ENCODE measurements at places on chromosomes 16 and 17. TPM values are rescaled to one million over a fixed set of nuclear protein-coding genes. Genes with fewer than 3 reads are reported as not detected.

DNA sequence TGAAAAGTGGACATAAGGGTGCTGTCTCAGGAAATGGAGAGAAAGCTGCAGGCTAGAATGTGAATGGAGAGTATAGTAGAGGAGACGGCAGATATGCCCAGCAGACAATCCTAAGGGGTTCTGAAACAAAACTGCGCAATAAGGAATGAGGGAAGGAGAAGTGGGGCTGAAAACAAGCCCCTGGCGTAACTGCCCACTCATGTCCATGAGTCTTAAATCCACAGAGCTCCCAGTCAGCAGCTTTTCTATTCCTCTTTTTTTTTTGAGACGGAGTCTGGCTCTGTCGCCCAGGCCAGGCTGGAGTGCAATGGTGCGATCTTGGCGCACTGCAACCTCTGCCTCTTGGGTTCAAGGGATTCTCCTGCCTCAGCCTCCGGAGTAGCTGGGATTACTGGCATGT lies 5.9 kb downstream of the STRADA start:
- DNase-seq, result no peak

GRCh38 chr16:69482410-69482991 lies 58.1 kb downstream of the CYB5B start:
- no peak for DNase-seq

- no peak for DNase-seq
Measured at GRCh38 chr17:53141731-53142130, 681.0 kb upstream of the KIF2B start.

GRCh38 chr17:74001145-74001544 lies 202.3 kb upstream of the RPL38 start:
- no peak for DNase-seq

DNA sequence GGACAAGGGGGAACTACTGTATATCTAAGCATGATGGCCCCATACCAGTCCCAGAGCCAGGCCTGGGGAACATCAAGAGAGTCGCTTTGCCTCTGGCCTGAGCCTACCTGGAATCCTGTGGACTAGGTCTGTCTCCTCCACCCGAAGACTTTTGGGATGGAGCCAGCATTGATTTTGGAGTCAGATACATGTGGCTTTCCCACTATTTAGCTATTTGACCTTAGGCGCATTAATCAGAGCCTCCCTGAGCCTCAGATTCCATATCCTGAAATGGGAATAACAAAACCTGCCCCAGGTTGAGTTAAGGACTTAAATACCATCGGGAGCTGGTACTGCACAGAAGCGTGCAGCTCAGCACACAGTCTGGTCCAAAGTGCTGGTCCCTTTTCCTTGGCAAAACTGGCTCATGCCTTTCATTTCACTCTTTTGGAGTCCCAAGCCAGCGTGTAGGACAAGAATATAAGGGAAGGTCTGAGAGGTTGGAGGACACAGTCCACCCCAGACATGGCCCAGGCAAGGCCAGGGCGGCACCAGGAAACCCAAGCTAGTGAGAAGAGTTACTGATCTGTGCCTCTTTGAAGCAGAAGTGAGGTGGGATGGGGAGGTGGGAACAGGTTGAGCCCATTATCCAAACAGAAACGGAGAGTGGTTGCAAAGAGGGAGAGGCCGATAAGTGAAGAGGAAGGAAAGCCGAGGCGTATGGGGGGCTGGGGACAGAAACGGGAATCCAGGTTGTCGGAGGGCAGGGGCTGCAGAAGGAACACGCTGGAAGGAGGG lies 986 bp downstream of the FA2H start:
- no peak for DNase-seq

DNA sequence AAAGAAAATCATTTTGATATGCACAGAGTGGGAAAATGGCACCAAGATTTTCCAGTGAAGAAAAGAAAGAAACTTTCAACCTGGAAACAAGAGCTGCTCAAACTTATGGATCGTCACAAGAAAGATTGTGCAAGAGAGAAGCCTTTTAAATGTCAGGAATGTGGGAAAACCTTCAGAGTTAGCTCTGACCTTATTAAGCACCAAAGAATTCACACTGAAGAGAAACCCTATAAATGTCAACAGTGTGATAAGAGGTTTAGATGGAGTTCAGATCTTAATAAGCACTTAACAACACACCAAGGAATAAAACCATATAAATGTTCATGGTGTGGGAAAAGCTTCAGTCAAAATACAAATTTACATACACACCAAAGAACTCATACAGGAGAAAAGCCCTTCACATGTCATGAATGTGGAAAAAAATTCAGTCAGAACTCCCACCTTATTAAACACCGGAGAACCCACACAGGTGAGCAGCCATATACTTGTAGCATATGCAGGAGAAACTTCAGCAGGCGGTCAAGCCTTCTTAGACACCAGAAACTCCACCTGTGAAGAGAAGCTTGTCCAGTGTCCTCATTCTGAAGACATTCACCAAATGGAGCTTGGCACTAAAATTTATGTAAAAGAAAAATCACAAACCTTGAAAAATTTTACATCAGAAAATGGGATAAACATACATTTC lies 12.2 kb downstream of the ZNF75A start:
- no peak for DNase-seq

DNA sequence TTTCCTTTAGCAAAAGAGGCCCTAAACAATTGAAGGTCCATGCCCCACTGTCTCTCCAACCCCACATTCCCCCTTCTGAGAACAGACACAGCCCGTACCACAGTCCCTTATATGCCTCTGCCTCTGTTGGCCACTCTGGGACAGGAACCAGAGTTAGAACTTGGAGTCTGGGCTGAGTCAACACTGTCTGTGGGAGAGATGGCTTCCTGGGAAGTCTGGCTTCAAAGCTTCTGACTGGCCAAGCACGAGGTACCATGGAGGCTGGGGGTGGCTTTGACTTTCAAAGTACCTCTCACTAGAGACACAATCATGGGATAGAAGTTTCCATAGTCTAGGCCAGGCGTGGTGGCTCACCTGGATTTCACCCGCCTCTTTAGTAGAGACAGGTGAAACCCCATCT lies 14.9 kb upstream of the SPOP start:
- DNase-seq, result no peak

DNA sequence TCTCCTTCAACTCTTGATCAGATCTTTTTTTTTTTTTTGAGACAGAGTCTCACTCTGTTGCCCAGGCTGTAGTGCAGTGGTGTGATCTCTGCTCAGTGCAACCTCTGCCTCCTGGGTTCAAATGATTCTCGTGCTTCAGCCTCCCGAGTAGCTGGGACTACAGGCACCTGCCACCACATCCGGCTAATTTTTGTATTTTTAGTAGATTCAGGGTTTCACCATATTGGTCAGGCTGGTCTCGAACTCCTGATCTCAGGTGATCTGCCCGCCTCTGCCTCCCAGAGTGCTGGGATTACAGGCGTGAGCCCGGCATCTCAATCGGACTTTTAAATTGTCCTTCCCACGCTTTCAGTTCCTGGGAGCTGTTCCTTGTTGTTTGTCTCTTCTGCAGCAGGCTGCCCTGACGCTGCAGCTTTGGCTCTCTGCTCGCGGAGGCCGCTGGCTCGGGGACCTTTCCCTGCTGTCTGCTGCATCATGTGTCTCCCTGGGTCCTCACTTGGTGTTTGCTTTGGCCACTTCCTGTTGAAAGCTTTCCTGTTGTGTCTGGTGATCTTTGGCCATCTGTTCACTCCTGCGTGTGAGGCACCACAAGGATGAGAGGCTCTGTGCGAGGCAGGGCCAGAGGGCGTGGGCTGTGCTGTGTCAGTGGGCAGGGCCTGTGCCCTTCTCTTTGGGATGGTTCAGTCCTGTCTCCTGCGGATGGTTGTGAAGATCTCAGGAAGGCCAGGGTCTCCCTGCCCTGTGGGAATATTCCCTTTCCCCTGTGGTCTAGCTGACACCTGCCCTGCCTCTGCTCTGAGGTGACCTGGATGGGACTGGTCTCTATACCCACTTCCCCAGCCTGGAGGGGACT lies 18.4 kb upstream of the CAPN15 start:
- no peak for DNase-seq

- no peak for DNase-seq
Measured at GRCh38 chr17:74305865-74306654, 20.0 kb upstream of the KIF19 start.

- no peak for DNase-seq
Measured at GRCh38 chr16:56400458-56400857, 24.9 kb downstream of the AMFR start.

DNA sequence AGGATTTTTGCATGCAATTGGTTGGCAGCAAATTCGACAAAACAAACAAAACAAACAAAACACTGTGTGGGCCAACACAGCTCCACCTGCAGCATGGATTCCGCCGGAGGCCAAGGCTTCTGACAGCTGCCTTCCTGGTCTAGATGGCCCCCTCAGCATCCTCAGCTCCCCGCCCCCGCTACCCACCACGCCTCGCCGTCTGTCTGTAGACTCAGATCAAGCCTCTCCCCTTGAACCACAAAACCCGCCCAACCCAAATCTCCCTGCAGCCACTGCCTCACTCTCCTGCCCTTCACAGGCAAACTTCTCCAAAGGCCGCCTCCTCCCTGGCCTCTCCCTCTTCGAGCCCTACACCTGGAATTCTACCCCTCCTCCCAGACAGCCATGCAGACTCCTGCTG lies 57.9 kb downstream of the RTN4RL1 start:
- DNase-seq, result no peak

GRCh38 chr17:66177048-66177447 lies 14.9 kb downstream of the CEP112 start:
- DNase-seq, result no peak

DNA sequence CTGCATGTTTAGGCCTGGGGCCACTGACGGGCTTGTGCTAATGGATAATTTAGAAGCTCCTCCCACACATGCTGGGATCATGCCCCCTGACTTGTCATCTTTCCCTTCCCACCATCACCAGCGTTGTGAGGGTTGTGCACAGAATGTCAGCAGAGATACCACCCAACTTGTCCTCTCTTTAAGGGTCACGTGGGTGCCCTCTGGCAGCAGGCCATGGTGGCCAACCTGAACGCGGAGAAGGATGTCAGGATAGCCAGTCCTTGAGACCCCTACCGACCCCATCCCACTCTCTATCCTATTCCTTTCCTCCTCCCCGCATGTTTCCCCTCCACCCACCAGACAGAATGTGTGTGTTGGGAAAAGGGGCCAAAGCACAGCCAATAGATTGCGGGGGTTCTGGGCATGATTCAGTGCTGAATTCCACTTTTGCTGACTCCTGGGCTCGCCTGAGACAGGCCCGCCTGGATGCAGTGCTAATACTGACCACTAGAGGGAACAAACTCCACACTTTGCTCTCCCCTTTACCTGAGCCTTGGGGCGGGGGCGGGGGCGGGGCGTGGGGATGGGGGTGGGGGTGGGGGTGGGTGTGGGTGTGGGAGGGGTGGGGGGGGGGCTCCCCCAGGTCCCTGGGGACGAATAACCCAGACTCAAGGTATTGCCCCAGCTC lies at the start of gene GH2:
TSS of gene GH2 (minus strand) at position 10 of the 667 bp plus-strand sequence. CDS start 143 bp downstream, outside the sequence.
- peak; percentile 79 for DNase-seq

GRCh38 chr16:81531419-81531821 lies 86.8 kb downstream of the CMIP start:
- no peak for DNase-seq

DNA sequence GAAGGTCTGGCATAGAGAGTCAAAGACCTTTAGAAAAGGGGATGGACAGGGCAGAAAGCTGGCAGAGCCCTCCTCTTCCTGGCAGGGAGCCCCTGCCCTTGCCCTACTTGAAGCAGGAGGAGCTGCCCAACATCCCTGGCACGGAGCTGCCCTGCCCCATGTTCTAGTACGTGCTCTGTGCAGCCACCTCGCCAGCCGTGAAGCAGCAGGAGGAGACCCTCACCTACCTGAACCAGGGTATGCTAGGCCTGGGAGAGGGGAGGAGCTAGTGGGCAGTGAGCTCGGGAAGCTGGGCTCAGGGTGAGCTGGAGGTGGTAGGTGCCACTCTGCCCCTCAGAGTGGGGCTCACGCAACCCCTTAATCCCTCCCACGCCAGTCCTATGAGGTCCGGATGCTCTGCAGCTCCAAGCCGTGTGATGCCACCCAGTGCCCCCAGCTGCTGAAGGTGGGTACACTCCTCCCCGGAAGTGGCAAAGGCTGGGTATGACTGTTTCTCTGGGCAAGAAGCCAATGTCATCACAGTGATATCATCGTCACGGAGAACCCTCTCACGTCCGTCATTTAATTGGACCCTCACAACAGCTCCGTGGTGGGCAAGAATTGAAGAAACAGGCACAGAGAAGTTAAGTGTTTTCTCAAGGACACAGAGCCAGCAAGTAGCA lies 12.7 kb upstream of the STAC2 start:
- DNase-seq, result peak; percentile 83

DNA sequence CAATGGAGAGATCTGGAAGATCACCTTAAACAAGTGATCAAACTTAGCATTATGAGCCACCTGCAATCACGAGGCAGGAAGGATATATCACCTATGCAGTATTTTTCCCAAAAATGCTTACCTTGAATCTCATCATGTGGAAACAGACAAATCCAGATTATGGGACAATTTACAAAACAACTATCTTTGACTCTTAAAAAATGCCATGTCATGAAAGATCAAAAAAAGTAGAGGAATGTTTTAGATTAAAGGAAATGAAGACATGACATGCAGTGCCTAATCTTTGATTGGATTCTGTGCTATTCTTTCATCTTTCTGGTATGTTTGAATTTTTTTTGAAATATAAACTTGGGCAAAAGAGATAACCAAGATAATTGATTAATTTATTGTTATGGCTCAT lies 95.9 kb downstream of the KPNA2 start:
- DNase-seq, result no peak

- DNase-seq, result no peak
Measured at GRCh38 chr17:62112229-62112628, 47.2 kb upstream of the MED13 start.

- peak; percentile 30 for DNase-seq
Measured at GRCh38 chr16:85612191-85612800, 826 bp upstream of the GSE1 start.

- DNase-seq, result no peak
Measured at GRCh38 chr16:72910875-72911274, 137.1 kb downstream of the ZFHX3 start.

DNA sequence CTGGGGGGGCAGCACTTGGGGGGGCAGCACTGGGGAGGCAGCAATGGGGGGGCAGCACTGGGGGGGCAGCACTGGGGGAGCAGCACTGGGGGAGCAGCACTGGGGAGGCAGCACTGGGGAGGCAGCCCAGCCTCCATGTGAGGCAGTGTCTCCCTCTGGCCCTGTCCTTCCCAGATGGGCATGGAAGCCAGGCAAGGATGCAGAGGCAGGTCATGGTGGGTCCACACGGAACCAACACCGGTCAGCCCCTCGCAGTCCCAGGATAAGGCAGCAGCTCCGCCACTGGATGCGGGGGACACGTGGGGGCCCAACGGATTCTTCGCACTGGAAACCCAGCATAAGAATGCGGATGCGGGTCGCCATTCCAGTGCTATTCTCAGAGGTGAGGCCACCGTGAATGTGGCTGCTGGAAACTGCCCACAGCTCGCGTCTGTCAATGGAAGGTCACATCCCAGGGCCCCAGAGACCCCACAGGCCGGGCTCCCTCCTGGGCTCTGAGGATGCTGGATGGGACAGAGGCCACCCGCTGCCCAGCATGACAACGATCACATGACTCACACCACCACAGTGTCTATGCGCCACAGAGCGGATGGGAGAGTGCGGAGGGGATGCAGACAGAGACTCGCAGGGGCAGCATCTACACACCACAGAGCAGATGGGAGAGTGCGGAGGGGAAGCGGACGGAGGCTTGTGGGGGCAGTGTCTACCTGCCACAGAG lies 59.0 kb downstream of the LMF1 start:
- DNase-seq, result no peak

TMC5 gene
- total RNA-seq, result not detected

HSF5 gene
- total RNA-seq, result 3.6 TPM

NPB gene
- 0.12 TPM for total RNA-seq

CD19 gene
- total RNA-seq, result 0.19 TPM

ZNF19 gene
- 1.2 TPM for total RNA-seq

PRDM7 gene
- not detected for total RNA-seq

HBA2 gene
- not detected for total RNA-seq

OR1G1 gene
- not detected for total RNA-seq

MIS12 gene
- 37.2 TPM for total RNA-seq

RHBDF2 gene
- total RNA-seq, result 13.3 TPM

YBX2 gene
- 0.52 TPM for total RNA-seq

Data from activated naive CD4-positive, alpha-beta T cell treated with anti-CD3 and anti-CD28 coated beads for 36 hours (primary cell).